AG04450 (cell line): ENCODE measurements at places on chromosomes 2 and 18.
A peak's percentile ranks its signal among the peaks of the same experiment; 100 is the strongest.

- DNase-seq: no peak
Measured at GRCh38 chr18:48580782-48581181, 42.0 kb downstream of the CTIF start.

GRCh38 chr18:69257861-69258458 is 142.7 kb upstream of the DOK6 start:
- peak; percentile 16 for DNase-seq

- DNase-seq: no peak
Measured at GRCh38 chr2:126858436-126858835, 40.3 kb upstream of the TEX51 start.

DNA sequence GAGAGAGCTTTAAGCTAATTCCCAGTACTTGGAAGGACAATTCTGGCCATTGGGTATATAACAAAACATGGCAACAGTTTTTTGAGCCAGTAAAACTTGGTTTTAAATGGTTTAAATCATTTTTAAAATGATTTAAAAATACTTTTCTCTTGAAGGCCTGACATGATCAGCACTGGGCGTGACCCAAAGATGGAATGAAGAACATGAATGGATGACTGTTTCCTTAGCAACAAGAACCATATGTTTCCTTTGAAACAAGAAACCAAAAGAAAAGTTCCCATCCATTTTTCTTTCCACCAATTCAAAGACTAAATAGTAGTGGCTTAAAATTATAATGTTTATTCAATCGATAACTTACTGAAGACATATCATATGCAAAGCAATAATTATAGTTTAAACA is 348.3 kb upstream of the FIGN start:
- no peak for DNase-seq
